ENCODE measurements at places on chromosomes 1 and 21. TPM values are rescaled to one million over a fixed set of nuclear protein-coding genes. Genes with fewer than 3 reads are reported as not detected.

DNA sequence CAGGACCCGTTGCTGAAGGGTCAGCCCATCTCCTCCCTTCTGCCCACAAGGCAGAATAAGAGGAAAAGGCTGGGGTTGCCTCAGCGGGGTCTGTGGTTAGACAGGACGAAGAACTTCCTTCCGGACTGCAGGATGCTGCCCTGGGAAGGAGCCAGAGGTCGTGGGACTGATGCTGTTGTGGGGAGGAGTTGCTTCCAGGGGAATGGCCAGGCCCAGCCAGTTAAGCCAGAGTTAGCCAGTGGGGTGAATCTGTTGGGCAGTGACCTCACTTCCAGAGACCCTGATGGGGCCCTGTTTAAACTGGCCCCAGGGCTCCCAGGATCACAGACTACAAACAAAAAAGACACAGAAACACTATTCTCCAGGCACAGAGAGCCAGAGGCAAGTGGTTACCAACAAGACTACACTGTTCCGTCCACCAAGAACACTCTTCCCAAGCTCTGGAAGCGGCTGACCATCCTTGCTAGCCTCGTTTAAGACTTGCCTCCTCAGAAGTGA lies 13.0 kb downstream of the FAM229A start:
- DNase-seq: peak; percentile 22

DNA sequence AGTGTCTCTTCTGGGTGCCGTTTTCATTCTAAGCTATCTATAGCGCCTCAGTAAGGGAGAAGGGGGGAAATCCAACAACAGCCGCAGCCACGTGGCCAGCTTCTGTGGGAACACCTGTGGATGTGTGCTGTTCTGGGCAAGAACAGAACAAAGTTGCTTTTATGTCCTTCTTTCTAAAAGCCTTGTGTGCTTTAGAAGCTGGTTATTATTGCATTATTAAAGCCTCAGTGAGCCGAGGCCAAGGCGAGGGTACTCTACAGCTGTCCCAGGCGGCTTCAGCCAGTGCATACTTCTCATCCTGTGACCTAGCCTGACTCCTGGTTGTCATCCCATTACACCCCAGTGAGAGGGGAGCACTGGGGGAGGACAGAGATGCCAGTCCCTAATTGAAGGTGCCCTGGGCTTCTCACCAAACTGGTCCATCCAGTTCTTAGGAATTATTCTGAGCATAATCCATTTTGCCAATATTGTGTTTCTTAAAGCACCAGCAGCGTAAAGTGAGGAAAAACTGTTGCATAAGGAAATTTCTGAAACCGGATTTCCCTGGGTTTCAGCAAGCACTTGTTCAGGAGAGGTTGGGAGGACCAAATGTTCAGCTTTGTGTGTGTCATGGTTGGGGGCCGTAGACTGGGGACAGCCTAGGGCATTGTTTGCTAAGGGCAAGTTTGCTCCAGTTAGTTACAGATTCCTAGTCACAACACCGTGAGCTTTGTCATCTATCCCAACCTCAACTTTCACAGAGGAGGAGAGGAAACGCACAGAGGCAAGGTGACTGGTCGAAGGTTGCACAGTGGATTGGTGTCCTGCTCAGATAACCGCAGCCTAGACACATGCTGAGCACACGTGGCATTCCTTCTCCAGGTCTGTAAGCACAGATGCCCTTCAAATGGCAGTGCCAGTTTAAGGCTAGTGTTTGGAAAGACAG lies 61.0 kb upstream of the ATP1A1 start:
- DNase-seq: no peak

DNA sequence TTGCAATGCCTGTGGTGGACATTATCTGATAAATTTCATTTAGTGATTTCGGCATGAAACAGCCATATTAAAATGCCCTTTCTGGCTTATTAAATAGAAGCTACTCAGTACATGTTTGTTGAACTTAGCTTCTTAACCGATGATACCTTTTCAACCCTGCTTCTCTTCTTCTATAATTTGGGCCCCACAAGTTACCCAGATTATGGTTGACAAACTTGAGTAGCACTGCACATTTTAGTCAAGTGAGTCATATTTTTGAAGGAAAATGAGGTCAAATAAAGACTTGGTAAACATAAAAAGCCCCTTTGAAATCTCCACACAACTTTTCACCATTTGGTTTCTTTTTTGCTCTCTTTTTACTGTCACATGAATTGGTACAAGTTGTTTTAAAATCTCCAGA lies 33.8 kb downstream of the GIPC2 start:
- no peak for DNase-seq

- no peak for DNase-seq
Observed at GRCh38 chr1:60621368-60621851, 461.0 kb upstream of the NFIA start.

GRCh38 chr1:113013823-113014222 lies 57.8 kb upstream of the SLC16A1 start:
- no peak for DNase-seq

DNA sequence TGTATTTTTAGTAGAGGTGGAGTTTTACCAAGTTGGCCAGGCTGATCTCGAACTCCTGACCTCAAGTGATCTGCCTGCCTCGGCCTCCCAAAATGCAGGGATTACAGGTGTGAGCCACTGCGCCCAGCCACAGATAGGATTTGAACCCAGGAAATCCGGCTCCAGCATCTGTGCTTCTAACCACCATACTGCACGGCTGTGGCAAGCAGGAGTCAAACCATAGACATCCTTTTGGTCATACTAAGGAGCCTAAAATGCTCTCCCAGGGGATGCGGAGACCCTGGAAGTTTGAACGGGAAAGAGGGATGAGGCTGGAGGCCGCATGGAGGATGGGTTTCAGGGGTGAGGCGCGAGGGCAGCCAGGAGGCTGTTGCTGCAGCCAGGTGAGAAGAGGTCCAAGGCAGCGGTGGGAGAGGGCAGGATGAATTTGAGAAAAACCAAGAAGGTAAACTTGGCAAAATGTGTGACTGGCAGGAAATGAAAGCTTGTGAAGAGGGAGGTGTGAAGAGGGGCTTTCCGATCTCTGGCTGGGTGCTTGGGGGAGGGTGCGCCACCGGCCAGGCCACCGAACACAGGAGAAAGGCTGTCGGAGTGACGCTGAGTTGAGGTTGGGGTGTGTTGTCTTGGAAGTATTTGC lies 24.0 kb upstream of the CDK18 start:
- peak; percentile 48 for DNase-seq

- DNase-seq: no peak
Observed at GRCh38 chr1:59008599-59009347, 224.9 kb upstream of the JUN start.

DNA sequence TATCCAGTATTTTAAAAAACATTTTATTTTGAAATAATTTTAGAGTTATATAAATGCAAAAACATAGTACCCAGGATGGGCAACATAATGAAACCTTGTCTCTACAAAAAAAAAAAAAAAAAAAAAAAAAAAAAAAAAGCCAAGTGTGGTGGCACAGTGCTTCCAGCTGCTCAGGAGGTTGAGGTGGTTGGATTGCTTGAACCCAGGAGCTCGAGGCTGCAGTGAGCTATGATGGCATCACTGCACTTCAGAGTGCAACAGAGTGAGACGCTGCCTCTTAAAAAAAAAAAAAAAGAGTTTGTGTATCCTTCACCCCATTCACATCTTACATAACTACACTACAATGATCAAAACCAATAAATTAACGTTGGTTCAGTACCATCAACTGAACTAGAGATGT lies 115.6 kb upstream of the KIF26B start:
- DNase-seq: no peak

- DNase-seq: no peak
Observed at GRCh38 chr1:47793563-47793962, 203.6 kb downstream of the TRABD2B start.

DNA sequence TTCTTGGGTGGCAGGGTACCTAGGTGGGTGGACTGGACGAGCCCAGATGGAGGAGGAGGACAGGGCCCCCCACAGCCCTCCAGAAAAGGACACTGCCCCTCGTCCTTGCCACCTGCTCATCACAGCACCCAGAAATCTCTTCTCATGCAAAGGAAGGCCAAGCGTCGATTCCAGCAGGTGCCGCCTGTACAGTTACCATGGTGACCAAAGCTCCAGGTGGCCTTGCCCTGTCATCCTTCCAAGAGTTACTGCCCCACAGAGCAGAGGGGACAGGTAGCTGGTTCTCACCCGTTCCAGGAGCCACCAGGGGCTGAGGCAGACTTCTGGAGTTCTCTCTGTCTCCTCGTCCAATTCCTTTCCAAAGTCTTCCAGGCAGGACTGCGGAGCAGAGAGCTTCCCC lies 119.9 kb upstream of the VAMP3 start:
- no peak for DNase-seq

DNA sequence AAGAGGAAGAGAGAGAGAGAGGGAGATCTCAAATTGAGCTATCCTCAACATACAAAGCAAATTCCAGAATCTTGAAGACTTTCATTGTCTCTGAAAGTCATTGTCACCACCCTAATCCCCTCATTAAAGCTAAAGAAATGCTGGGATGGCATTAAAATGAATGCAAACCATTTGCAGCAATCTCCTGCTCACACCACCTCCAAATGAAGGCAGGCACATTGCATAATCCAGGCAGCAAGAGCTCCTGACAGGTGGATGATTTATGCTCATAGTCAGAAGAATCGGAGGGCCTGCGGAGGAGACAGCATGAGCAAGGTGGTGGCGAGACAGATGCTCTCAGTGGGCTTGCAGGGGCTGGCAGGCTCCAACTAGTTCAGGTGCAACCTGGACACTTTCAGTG lies 90.2 kb downstream of the ESRRG start:
- DNase-seq: no peak

- no peak for DNase-seq
Observed at GRCh38 chr1:209583408-209583807, at the start of gene CAMK1G. Gene CAMK1G, plus strand, starts transcription at chr1:209583714. Its CDS starts 11,270 bp downstream, at chr1:209594984.

DNA sequence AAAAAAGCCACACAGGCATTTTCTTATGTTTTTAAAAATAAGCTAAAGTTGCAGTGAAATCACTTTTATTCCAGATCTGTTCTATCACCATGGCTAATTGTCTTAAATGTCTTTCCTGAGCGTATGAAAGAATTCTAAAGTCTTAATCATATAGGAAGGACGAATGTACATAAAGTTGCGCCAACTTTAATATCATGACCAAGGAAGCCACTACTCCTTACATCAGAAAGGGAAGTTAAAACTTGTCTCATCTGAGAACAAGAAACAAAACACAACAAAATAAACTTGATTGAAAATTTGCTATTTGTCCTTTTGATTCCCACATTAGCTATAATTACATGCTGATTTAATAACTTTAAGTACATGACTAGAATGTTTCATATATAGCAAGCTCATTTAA lies 26.5 kb downstream of the CNIH4 start:
- DNase-seq: no peak

DNA sequence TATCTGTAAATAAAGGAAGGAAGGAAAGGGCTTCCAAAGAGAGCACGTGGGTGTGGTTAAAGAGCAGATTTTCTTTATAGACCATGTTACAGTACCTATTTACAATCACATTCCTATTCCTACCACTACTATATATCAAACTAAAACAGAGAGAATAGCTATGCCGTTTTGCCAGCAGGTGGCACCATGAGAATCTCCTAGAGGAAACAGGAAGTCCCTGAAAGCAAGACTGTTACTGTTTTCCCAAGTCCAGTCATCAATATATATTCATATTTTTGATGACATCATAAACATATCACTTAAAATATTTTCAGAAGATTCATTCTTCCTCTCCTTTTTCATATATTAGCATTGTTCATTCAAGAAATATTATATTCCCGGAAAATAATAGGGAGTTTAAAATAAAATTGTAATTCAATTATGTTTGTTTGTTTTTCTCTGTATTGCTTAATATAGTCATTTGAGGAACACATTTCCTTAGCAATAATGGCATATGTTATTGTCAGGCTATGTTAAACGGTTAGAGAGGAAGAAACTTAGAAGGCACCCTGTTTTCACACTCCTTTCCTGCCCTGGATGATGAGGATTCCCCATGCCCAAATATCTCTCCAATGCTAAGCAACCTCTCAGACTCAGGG lies 6.6 kb downstream of the CCDC190 start:
- peak; percentile 56 for DNase-seq

Gene CTTNBP2NL
- total RNA-seq: 3.6 TPM

Gene CLCA1
- not detected for total RNA-seq

Gene CADM3
- not detected for total RNA-seq

Gene TSPAN2
- 2.4 TPM for total RNA-seq

Gene HSD11B1
- 8.7 TPM for total RNA-seq

Gene SPATA17
- total RNA-seq: not detected

Gene CCDC17
- 3.6 TPM for total RNA-seq

Data from activated CD4-positive, alpha-beta memory T cell treated with anti-CD3 and anti-CD28 coated beads, Interleukin-2, amount 10 ng/mL, durations not matched to agents 7 days and 5 days (primary cell).